ENCODE measurements at places on chromosomes 16 and 17.
A peak's percentile ranks its signal among the peaks of the same experiment; 100 is the strongest.

DNA sequence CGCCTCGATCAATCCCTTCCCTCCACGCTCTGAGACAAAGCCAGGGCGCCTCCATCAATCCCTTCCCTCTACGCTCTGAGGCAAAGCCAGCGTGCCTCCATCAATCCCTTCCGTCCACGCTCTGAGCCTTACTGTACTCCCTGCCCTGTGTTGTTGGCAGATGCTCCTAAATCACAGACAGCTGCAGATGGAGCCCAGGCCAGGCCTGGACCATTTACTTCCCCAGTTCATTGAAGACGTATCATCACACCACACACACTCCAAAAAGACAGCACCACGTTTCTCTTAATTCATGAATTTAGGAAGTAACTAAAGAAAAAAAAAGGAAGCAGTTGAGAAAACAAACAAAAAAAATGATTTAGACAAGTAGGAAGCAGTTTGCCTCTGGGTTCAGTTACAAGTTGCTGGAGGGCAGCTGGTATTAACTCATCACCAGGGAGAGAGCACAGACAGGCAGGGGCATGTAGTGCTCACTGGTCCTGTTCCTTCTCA is 7.4 kb upstream of the CD300LD start:
- DNase-seq = no peak

- DNase-seq = no peak
These were observed 54.2 kb upstream of the MAP3K14 start for GRCh38 chr17:45370949-45371413.

GRCh38 chr16:69711115-69711740 is 15.1 kb downstream of the NQO1 start:
- DNase-seq = no peak

- DNase-seq = no peak
These were observed 56.4 kb downstream of the ABR start for GRCh38 chr17:1123393-1123831.

DNA sequence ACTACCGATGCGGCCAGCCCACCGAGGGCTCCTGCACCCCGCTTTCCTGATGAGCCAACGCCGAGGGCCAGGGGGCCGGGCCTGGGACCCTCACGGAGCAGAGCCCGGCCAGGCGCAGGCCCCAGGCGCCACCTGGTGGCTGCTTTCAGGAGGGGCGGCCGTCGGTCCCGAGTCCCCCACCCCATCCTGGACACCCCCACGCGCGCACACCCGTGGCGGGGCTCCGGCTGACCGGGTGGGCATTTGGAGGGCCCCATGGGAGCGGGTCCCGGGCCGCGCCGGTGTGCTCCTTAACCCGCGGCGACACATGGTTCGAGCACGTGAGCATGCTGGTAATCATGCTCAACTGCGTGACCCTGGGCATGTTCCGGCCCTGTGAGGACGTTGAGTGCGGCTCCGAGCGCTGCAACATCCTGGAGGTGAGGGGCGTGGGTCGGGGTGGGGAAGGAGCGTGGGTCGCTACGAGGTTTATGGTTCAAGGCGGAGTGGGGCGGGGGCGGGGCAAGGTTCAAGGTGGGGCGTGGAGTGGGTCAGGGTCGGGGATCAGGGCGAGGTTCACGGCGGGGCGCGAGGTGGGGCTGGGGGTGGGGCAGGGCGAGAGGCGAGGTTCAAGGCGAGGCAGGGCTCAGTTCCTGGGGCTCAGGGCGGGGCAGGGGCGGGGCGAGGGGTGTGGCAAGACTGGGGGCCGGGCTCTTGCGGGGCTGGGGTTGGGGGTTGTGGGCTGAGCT is 30.2 kb downstream of the TPSG1 start:
- no peak for DNase-seq

DNA sequence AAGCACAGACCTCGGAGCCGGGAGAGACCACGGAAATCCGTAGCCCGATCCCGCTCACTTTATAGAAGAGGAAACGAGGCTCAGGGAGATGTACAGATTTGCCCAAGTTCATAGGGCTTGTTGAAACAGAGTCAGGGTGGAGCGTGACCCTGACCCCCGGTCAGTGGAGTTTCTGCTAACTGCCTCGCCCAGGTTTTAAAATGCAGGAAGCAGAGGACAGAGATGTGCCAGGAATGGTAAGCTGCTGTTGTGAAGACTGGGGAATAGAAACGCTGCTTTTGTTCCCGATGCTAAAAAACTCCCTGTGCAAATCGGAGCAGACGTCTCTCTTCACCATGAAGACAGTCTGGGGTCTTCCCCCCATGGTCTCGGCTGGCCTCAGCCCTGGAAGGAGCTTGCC is 403.0 kb downstream of the SEC14L1 start:
- DNase-seq = no peak

GRCh38 chr17:27630607-27631410 is at the start of gene LGALS9:
LGALS9 (plus strand) TSS chr17:27631188; CDS start chr17:27631266, 78 bp downstream.
- DNase-seq = peak; percentile 62

DNA sequence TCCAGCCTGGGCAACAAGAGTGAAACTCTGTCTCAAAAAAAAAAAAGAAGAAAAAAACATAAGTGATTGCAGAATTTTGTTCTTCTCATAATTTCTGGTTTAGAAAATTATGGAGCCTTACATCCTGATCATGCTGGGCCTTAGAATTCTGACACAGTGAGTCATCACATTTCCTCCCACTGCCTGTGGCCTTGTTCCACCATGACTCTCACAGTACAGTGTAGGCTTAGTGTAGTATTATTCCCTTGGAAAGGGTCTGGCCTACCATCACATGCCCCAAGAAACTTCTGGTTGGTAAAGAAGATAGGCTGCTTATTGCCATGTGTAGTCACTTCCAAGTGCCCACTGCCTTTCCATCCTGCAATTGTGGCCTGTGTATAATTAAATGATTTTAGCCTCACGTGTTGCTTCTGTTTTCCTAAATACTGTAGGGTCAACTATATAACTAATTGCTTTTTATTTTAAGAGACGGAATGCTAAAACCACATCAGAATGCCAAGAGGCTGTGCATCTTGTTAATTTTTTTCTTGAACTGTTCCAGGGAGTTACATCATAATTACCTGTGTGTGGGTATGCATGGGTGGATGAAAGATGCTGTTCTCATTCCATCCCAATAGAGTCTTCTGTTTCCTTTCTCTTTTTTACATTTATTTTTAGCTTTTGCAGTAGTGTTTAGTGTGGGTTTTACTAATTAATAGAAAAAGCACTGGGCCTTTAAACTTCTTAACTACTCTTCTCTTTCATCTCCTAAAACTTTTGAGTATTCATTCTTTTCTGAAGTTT is 25.9 kb downstream of the OGFOD1 start:
- no peak for DNase-seq

Data from CD4-positive, alpha-beta T cell treated with Interleukin-10 for 1 hour (primary cell).